T-helper 17 cell (primary cell): ENCODE measurements at places on chromosomes 6 and 20. TPM values are rescaled to one million over a fixed set of nuclear protein-coding genes. Genes with fewer than 3 reads are reported as not detected.

IL17F gene
- total RNA-seq = 0.68 TPM

DNA sequence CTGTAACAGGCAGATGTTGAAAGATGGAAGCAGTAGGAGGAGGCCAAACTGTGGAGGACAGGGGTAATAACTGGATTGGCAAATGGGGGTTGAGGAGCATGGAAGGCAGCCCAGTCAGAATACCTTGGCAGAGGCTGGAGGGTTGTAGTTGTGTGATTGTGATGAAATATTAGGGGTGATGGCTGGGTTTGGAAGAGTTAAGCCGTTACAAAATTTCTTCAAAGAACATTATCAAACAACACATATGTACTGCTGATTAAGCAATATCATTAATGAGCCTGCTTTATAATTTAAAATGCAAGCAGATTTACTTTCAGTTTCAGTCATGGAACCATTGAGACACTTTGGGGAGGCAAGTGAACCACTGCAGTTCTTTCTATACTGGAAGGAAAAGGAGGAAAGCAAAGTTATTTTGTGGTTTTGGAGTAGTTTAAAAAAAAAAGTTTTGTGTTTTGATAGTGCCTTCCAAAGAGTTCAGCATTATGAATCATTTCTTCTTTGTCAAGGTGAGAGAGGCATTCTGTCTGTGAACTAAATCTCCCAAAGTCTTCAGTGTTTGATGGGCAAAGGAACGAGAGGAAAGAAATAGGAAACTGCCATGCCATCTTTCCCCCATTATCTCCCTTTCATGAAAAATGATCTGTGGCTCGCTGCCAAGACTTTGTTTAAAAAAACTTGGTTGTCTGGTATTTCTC, 20.7 kb downstream of the FOXO3 start:
- H3K36me3 ChIP-seq = peaks cover 6% of the 10 kb centered on the region
- peaks cover 46% of the 10 kb centered on the region for H3K4me1 ChIP-seq
- no peaks in the 10 kb centered on the region for H3K27me3 ChIP-seq
- H3K27ac ChIP-seq = peak overlapping the region; percentile 8
- peak overlapping the region; percentile 52 for H3K4me3 ChIP-seq

MMP24 gene
- total RNA-seq = 0.16 TPM

DNA sequence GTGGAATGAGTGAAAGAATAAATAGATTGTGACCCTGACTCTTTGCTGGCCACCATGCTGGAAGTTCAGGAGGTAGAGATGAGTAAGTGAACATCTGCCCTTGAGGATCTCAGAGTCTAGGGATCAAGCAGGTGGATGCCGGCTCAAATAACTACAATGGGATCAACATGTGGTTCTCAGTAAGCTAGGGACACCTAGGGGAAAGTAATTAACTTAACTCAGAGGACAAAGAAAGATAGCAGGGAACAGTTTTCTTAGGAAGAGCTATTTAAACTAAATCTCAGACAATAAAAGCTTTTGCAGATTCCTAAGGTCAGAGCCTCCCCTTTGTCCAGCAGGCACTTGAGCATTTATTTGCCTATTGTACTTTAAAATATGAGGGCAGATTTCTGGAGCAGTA, 29.1 kb downstream of the SLC13A3 start:
- H3K4me3 ChIP-seq = no peak overlapping the region
- DNase-seq = no peak
- no peaks in the 10 kb centered on the region for H3K4me1 ChIP-seq
- no peak overlapping the region for H3K27ac ChIP-seq
- peaks cover 30% of the 10 kb centered on the region for H3K27me3 ChIP-seq

DNA sequence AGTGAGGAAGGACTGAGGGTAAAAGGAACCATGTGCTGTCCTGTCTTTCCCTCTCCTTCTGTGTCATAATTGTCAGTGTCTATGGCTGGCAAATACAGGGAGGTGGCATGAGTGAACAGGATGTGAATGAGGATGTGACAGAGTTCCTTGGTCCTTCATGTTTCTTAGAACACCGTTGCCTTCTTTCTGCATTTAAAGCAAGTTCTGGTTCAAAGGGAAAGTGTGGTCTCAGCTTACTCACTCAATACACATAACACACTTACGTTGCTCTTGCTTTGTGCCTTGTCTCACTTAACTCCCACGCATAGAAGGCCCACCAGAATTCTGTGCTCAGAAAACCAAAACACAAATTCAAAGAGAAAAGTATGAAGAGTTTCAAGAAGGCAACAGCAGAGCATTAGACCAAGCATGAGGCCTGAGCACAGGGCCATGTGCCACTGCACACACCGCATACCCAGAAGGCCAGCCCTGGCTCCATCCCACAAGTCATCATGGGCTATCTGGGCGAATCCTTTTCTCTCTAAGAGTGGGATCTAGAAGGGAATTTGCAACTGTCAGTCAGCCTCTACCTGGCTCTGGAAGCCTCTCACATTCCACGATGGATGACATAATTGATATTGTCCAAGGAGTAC, 38.9 kb upstream of the SAYSD1 start:
- H3K27ac ChIP-seq = no peak overlapping the region
- H3K36me3 ChIP-seq = no peaks in the 10 kb centered on the region
- H3K4me3 ChIP-seq = no peak overlapping the region
- DNase-seq = no peak
- peaks cover 42% of the 10 kb centered on the region for H3K27me3 ChIP-seq
- H3K4me1 ChIP-seq = peaks cover 3% of the 10 kb centered on the region

OPRM1 gene
- total RNA-seq = not detected

C4B gene
- total RNA-seq = 2.2 TPM

- peaks cover 3% of the 10 kb centered on the region for H3K36me3 ChIP-seq
- DNase-seq = no peak
- H3K4me3 ChIP-seq = no peak overlapping the region
- no peaks in the 10 kb centered on the region for H3K27me3 ChIP-seq
- H3K4me1 ChIP-seq = peaks cover 3% of the 10 kb centered on the region
- H3K27ac ChIP-seq = no peak overlapping the region
These were observed 13.4 kb downstream of the C20orf173 start for GRCh38 chr20:35515949-35516645.

CTAGE9 gene
- not detected for total RNA-seq

DNA sequence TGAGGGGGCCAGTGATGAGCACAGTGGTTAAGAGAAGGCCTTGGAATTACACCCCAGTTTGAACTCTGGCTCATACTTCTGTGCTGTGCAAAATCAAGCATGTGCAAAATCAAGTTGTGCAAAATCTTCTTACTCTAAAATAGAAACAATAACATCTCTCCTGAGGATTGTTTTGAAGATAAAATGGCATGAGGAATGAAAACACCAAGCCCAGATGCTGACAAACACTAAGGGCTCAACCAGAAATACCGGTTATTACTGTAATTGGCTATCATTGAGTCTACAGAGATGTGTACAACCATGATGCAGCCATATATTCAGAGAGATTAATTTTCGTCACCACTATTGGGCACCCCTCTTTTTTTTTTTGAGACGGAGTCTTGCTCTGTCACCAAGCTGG, 5.9 kb upstream of the BCAS1 start:
- DNase-seq = no peak
- H3K4me3 ChIP-seq = no peak overlapping the region
- H3K27me3 ChIP-seq = no peaks in the 10 kb centered on the region

DNA sequence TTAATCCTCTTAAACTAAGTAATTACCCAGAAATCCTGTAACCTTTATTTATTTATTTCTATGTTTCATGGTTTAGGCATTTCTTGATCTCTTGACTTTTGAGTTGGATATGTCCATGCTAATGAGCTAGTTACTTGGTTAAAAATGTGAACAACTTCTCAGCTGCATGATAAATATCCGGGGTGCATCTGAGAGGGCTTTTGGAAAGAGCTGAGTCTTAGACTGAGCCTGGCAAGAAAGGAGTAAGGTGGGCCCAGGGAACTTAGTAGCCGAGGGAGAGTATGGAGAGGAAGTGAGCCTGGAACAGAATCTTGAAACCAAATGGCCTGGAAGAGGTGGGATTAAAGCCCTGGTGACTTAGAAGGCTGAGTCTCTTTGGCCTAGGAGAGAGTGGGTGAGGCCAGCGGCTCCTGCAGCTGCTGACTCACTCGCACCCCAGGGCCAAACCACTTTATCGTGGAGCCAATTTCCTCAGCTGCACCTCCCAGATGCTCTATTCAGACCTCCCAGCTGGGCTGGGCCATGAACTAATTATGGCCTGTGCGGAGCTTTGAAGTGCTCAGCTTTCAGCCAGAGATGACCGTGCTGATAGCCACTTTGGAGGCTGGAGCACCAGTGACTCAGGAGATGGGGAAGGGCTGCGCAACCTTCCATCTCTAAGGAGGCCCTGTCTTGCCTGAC, 19.1 kb downstream of the TGM3 start:
- DNase-seq = no peak
- H3K4me3 ChIP-seq = no peak overlapping the region
- H3K27me3 ChIP-seq = peaks cover 18% of the 10 kb centered on the region
- no peak overlapping the region for H3K27ac ChIP-seq
- no peaks in the 10 kb centered on the region for H3K36me3 ChIP-seq

TFAP2C gene
- total RNA-seq = not detected

EBF4 gene
- 2.3 TPM for total RNA-seq

DNA sequence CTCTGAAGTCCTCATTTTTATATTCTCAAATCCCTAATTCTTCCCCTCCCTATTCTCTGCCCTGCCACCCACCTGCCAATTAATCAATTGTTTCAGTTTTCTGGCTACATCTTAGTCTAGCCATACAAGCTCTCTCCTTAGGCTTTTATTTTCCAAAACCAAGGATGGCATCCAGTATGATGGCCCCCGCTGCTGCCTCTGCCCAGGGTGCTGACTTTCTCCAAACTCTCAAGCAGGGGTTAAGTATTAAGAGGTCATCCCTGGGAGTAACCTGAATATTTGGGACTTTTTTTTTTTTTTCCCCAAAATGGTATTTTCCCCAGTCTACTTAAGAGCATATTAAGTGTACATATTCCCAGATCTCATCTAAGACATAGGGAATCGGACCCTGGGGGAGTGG, 183.8 kb downstream of the DHX35 start:
- no peak overlapping the region for H3K4me3 ChIP-seq
- no peak for DNase-seq
- peaks cover 2% of the 10 kb centered on the region for H3K36me3 ChIP-seq
- peaks cover 30% of the 10 kb centered on the region for H3K27me3 ChIP-seq
- no peak overlapping the region for H3K27ac ChIP-seq
- peaks cover 2% of the 10 kb centered on the region for H3K4me1 ChIP-seq

FAM83B gene
- not detected for total RNA-seq

DNA sequence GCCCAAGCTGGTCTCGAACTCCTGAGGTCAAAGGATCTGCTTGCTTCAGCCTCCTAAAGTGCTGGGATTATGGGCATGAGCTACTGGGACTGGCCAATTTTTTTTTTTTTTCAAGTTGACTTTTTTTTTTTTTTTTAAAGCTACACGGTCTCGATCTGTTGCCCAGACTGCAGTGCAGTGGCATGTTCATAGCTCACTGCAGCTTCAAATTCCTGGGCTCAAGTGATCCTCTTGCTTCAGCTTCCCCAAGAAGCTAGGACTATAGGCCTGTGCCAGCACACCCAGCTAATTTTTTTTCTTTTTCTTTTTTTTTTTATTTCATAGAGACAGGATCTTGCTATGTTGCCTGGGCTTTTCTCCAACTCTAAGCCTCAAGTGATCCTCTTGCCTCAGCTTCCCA, 59.5 kb downstream of the NCOA3 start:
- no peaks in the 10 kb centered on the region for H3K36me3 ChIP-seq
- no peak overlapping the region for H3K4me3 ChIP-seq
- H3K27me3 ChIP-seq = no peaks in the 10 kb centered on the region
- H3K27ac ChIP-seq = peak overlapping the region; percentile 43

OTOR gene
- not detected for total RNA-seq

PHACTR3 gene
- 0.52 TPM for total RNA-seq

BPIFB1 gene
- total RNA-seq = not detected

DNA sequence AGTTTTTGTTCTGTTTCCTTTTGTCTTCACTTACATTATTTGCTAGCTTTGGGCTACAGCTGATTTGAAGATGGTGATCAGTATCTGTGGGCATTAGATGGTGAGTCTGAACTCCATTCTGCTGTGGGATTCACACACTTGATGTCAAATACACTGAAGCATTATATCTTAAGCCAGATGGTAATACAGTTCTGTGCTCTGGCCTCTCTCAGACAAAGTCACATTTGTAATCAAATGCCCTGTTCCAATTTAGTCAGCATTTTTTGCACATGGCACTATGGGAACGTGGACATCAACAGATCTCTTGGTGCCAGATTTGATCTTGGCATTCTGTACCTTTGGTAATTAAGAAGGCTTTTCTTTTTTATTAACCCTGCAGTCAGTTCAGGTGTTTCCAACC, 56.0 kb downstream of the SASH1 start:
- H3K27me3 ChIP-seq = peaks cover 27% of the 10 kb centered on the region
- no peak overlapping the region for H3K27ac ChIP-seq

GRCh38 chr6:16684195-16684689, 77.0 kb downstream of the ATXN1 start:
- DNase-seq = no peak
- peak overlapping the region; percentile 79 for H3K27ac ChIP-seq
- no peak overlapping the region for H3K4me3 ChIP-seq
- H3K4me1 ChIP-seq = peaks cover 31% of the 10 kb centered on the region
- H3K36me3 ChIP-seq = no peaks in the 10 kb centered on the region

GRCh38 chr20:19918965-19919329, 98.2 kb upstream of the NAA20 start:
- peaks cover 21% of the 10 kb centered on the region for H3K27me3 ChIP-seq
- no peaks in the 10 kb centered on the region for H3K4me1 ChIP-seq
- DNase-seq = no peak
- H3K36me3 ChIP-seq = no peaks in the 10 kb centered on the region
- H3K4me3 ChIP-seq = no peak overlapping the region
